ENCODE measurements at places on chromosomes 1 and 21.

DNA sequence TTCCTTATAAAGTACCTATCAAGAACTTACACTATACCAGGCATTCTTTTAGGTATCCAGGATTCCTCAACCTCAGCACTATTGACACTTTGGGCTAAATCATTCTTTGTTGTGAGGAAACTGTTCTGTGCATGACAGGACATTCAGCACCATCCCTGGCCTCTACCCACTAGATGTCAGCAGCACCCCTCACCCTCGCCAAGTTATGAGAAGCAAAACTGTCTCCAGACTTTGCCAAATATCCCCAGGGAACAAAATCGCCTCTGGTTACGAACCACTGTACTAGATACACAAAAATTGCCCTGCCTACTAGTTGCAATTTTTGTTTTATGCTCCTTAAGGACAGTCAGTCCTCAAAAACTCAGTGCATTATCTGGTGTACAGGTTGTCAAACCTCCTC is 35.7 kb downstream of the PALMD start:
- no peak for DNase-seq

GRCh38 chr1:110008971-110009565 is 24.5 kb downstream of the AHCYL1 start:
- DNase-seq = no peak

DNA sequence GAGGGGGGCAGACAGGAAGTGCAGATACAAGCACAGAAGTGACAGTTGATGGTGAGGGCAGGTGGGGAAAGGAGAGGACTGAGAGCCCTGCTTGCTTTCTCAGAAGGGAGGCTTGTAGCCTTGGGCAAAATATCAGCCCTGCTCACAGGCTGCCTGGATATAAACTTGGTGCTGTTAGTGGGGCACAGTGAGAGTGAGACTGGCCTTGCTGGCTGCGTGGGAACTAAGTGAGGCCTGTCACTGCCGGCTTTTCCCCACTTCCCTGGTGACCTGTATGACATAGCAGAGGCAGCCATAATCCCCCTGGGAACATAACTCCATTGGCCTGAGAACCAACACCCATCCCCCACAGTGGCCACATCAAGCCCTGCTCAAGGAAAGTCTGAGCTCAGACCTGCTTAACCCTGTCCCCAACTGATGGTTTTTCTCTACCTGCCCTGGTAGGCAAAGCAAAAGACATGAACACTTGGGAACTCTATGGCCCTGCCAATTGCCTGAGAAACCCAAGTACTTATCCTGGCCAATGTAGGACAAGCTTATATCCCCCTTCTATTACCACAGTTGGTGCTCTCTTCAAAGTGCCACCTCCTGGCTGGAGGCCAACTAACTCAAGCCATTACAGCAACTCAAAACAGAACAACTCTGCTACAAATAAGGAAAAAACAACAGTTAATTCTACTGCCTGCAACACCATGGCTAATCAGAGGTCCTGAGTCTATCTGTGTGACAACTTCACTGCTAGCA is 472.7 kb downstream of the PLPP3 start:
- no peak for DNase-seq

GRCh38 chr21:28339403-28339802 is 653.3 kb downstream of the LTN1 start:
- no peak for DNase-seq

DNA sequence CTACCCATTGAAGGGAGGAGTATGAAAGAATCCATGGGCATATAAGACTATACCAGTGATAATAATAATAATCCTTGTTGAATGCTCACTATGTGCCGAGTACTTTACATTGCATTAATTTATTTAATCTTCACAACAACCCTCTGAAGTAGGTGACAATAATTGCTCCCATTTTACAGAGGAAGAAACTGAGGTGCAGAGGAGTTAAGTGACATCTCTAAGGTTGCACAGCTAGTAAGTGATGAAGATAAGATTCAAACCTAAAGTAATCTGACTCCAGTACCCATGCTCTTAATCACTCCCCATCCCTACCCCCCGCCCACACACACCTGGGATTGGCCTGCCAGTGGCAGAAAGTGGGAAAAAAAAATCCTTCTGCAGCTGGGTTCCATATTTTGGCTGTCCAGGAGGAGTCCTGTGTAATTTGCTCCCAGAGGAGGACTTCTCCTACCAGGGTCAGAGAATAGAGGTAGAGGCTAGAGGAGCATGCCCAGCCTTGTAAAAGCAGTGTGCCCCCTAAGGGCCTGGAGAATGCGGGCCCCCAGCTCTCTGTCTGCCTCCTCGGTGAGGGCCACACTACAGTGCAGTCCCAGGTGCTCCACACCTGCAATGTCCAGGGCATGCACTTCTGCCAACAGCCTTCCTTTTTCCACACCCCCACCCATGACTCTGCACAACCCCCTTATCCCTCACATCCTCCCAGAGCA is 57.8 kb downstream of the TMEM53 start:
- DNase-seq = no peak

DNA sequence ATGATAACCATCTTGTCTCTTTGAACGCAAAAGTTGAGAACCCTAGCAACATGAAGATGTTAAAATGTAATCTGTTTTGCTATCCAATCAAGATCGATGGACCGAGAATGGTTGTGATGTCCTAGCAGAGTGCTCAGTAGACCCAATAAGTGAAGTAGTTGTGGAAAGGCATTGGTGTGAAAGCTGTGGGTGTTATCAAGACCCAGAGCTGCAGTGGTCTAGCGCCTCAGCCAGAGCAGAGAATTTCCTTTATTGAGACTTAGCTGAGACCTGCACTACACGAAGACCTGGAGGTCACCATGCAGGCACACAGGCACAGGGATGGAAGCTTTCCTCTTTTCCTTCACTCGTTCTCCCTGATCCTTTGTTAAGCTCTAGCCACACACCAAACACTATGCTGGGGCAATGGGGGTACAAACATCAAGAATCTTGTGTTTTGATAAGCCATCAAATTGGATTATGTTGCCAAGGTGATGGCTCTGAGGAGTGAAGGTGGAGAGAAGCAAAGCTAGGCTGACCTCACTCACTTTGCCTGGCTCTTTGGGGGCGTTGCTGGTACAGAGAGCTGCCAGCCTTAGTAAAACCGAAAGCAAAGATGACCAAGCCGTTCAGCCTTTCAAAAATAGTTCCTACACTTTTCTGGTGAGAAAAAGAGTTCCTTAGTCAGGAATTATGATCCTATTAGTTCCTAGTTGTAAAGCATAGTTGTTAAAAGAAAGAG is 24.1 kb downstream of the METTL13 start:
- no peak for DNase-seq
